ENCODE measurements at places on chromosomes 3 and 15.

GRCh38 chr15:84872009-84872910, 12.2 kb upstream of the SLC28A1 start:
- no peak for DNase-seq

- no peak for DNase-seq
Observed at GRCh38 chr3:130907966-130908365, 14.1 kb downstream of the ATP2C1 start.

DNA sequence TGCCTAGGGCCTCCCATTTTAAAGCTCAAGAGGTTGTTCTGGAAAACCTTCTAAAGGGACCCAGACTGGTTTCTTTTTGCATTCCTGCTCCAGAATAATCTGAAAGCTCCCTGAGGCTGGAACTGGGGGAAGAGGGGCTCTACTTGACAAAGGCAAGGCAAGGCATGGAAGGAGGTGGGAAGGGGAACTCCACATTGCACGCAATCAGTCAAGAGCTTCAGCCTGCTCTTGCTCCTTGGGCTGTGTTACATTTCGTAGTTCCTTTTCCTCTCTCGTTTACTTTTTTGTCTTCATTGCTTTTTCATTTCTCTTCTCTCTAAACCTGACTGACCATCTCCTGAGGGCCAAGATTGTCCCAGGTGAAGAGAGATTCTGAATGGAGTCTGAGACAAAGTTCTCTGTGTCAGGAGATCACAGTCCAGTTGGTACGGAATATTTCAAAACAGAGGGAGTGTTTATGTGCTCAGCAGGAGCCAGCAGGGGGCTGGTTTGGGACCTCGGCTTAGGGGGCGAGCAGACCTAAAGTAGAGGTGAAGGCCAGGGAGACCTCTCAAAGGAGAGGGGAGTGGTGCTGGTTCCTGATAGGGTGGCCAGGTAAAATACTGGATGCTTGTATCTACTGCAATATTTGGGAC, 6.0 kb upstream of the KCTD6 start:
- no peak for DNase-seq

DNA sequence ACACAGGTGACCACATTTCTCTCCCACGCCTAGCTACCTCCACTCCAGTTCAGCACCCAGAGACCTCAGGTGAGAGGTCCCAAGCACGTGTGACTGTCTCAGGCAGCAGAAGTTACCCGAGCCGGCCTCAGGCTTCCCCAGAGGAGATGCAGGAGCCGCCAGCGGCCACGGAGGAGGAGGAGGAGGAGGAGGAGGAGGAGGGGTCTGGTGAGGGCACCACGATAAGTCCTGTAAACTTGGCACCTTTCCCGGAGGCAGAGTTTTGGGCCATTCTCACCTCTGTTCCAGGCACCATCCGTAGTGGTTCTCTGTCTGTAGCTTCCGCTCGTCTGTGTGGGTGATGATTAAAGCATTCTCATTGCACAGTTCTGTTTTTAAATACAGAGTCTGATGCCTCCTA, 56.1 kb downstream of the CCK start:
- DNase-seq: no peak

- DNase-seq: no peak
Observed at GRCh38 chr3:141949972-141950371, 73.5 kb downstream of the ATP1B3 start.

GRCh38 chr3:174529298-174529697, 329.8 kb upstream of the NAALADL2 start:
- no peak for DNase-seq

- no peak for DNase-seq
Observed at GRCh38 chr3:119765239-119765638, 16.7 kb upstream of the NR1I2 start.

DNA sequence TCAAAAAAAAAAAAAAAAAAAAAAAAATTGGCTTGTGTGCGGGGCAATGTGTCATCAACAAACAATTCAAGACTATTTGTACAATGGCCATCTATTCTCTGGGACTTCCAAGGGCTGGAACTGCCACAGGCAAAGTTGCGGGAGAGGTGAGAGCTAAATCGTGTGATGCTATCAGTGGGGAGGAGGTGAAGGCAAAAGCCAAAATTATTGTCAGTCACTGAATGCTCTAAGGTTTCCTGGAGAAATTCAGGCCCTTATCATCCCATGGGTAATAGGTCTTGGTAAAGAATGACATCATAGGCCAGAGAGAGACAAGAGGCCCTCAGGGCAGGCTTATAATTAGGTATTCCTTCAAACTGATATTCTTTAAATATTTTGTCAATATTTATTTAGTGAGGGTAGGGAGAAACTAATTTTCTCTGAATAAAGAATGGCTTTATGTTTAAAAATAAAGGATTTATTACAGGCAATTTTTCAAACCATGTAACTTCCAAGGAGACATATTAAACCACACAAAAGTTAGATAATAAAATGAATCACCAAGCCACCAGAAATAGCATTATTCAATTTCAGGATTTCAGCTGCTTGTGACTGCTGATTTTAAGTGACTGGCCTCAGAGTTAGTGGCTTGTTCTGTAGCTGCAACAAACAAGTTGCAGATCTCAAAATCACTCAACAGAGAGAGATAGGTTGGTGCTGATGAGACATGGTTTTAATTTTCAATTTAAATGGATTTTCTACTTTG, 226.3 kb upstream of the MRPL3 start:
- no peak for DNase-seq

GRCh38 chr3:189516039-189516438, 115.2 kb upstream of the TP63 start:
- DNase-seq: no peak

- no peak for DNase-seq
Observed at GRCh38 chr15:55457401-55458022, 49.2 kb downstream of the PIERCE2 start.

- DNase-seq: no peak
Observed at GRCh38 chr3:74858086-74858485, 243.6 kb upstream of the CNTN3 start.

- no peak for DNase-seq
Observed at GRCh38 chr3:124147946-124148345, 156.0 kb upstream of the ROPN1 start.

- DNase-seq: no peak
Observed at GRCh38 chr3:140378571-140379340, 299.1 kb upstream of the TRIM42 start.

DNA sequence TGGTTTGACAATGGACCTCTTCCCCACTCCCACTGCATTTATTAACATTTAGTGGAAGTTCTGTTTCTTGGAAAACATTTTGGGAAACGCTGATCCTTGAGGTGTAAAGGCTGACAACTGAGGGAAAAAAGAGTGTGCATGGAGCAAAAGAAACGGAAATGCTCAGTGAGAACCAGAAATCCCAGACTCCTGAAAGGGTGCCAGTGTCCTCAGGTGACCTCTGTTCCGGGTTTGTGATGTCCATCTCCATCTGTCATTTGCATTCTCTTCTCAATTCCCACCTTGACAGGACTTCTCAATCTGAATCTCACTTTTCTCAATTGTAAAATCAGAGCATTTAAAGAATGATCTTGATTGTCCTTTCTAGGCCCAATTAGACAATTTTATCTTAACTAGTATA, 71.1 kb upstream of the FAM3D start:
- DNase-seq: no peak

GRCh38 chr3:100073049-100073713, 41.1 kb downstream of the FILIP1L start:
- no peak for DNase-seq

GRCh38 chr3:27708250-27708649, 13.9 kb downstream of the EOMES start:
- DNase-seq: no peak

GRCh38 chr3:45541326-45542321, 52.9 kb upstream of the LIMD1 start:
- DNase-seq: no peak

DNA sequence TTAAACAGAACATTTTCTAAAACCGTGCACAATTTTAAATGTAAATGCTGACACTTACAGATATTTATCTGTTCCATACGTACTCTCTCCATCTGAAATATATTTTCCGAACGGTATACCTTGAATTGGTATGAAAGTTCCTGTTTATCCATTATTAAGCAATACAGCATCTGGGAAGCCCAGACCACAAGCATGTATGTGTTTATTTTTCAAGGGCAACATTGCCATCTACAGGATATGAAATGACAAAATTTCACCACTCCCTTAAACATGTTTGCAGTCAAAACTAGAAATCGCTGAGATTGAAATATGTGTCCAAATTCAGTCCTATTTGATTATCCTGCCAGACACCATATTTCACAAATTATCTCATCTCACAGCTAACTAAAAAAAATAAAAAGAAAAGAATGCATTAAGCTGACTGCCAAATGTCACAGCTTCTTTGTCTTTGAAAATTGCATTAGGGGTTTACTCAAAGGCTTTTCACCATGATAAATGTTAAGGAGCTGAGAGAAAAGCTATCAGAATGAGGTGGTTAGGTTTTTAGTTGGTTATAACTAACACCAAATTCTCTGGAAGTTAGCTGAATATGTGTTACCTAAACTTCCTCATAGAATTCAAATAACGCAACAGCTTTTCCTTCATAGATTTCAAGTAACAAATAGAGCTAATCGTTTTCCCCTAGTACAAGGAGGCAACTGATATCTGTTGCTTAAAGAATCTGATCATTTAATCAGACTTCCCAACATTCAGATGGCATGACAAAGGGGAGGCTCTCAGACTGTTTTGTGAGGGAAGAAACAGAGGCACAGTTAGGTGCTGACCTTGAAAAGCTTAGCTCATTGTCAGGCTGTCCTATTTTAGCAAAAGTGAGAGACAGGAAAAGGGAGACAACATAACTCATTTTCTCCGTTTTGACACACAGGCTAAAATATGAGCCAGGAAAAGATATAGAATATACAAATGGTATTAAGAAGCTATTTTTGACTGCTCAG, 533.1 kb downstream of the TBL1XR1 start:
- DNase-seq: no peak

GRCh38 chr15:68829068-68829467, 8.4 kb upstream of the ANP32A start:
- no peak for DNase-seq

GRCh38 chr3:170692720-170693119, 106.8 kb upstream of the SLC7A14 start:
- DNase-seq: no peak

- DNase-seq: no peak
Observed at GRCh38 chr3:154062513-154062912, 58.7 kb upstream of the ARHGEF26 start.

DNA sequence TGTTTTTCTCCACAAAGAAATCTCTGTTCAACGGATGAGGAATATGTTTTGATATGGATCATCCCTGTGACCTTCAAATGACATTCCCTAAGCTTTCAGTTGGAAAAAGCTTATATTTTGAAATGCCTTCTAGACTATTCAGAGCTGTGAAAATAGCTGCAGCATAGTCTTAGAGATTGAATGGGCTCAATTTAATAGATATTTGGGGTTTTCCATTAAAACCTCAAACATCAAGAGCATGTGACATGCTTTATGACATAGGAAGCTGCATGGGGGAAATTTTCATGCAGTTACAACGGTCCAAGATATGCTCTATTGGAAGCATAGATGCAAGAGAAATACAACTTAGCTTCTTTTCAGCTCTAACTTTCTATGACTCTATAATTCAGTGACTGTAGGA, 102.8 kb downstream of the LSAMP start:
- no peak for DNase-seq

DNA sequence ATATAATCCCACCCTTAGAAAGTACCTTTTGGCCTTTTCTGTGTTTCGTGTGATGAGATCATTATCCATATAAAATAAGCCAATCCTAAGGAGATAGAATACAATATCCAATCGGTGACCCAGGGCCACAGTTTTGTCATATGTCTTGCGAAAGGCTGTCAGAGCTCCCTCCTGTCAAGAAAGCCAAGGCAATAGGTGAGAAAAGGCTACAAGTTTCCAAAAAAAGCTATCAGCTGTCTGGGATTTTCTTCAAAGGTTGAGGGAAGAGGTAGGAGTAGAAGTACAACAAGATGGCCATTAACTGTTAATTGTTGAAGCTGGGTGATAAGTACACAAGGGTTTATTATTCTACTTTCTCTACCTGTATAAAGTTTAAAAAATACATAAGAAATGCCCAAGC, 4.0 kb downstream of the PSMD6 start:
- no peak for DNase-seq

DNA sequence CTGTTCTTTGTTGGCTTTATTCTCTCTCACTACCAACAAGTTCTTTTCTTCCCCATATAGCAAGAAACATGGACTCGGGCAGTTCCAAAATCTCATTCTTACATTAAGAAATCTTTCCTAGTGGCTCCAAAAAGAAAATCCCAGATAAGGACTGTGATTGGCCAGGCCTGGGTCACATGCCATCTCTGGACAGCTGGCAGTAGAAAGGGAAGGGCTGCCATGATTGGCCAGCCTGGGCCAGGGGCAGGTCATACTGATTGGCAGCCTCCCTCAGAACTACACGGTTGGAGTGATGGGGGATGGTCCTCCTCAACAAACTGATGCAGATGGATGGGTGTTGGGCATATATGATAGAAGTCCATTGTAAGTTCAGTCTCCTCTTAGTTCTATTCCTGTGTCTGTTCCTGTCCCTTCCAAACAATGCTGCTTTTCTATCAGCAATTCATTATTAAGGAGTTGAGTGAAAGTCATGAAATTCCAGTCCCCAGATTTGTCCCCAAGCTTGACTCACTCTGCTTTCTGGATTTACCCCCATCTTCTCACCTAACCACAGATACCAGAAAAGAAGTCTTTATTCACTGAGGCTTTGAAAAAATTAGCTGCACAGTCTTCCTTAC, 175.5 kb downstream of the ATG7 start:
- no peak for DNase-seq

GRCh38 chr3:113148284-113148683, 63.1 kb upstream of the BOC start:
- no peak for DNase-seq

- no peak for DNase-seq
Observed at GRCh38 chr3:190178779-190179178, 58.1 kb upstream of the P3H2 start.

GRCh38 chr3:172726380-172726779, 15.5 kb upstream of the NCEH1 start:
- DNase-seq: no peak

DNA sequence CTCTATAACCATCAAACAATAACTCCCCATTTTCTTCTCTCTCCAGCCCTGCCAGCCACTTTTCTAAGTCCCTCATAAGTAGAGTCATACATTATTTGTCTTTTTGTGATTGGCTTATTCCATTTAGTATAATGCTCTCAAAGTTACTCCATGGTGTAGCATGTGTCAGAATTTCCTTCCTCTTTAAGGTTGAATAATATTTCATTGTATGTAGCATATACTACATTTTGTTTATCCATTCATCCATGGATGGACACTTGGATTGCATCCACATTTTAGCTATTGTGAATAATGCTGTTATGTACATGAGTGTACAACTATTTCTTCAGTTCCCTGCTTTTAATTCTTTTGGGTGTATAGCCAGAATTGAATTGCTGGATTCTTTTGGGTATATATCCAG, 138.4 kb downstream of the ATG7 start:
- no peak for DNase-seq

DNA sequence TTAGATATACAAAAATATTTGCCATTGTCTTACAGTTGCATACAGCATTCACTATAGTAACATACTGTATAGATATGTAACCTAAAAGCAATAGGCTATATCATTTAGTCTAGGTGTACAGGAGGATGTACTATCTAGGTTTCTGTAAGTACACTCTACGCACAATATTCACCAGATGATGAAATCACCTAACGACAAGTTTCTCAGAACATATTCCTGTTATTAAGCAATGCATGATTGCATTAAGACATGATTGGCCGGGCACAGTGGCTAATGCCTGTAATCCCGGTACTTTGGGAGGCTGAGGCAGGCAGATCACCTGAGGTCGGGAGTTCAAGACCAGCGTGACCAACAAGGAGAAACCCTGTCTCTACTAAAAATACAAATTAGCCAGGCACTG, 14.5 kb upstream of the PRKCI start:
- DNase-seq: no peak

Data from RWPE2 (cell line).